Heart left ventricle (tissue), 16 donors: ENCODE measurements at places on chromosomes 1 and 21.

- H3K27ac ChIP-seq, result no peak overlapping the region
- H3K4me3 ChIP-seq, result no peak overlapping the region
- DNase-seq, result no peak
- H3K27me3 ChIP-seq, result no peaks in the 10 kb centered on the region
Observed at GRCh38 chr1:92951141-92951582, 10.1 kb downstream of the DIPK1A start.

GRCh38 chr1:45802343-45803298 lies 791 bp upstream of the MAST2 start:
- H3K36me3 ChIP-seq, result no peaks in the 10 kb centered on the region
- H3K27ac ChIP-seq, result peak overlapping the region; percentile 79
- H3K27me3 ChIP-seq, result no peaks in the 10 kb centered on the region
- peak; percentile 69 for DNase-seq
- peak overlapping the region; percentile 67 for H3K4me3 ChIP-seq
- peaks cover 10% of the 10 kb centered on the region for H3K4me1 ChIP-seq

DNA sequence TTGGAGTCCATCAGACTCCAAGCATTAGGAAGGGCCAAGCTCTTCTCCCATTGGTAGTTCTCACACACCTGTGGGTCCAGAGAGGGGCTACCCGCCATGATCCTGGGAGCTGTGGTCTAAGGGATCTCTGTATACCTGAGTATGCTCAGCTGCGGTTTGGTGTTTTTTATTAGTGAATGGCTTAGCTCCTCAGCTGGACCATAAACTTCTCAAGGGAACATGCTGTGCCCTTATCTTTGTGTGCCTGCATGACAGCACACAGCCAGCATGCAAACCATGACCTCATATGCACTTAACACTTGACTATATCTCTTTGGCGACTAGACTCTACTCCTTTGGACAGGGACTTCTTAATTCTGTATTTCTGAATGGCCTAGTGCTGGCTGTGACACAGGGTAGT lies 94.5 kb downstream of the CD58 start:
- no peak overlapping the region for H3K4me3 ChIP-seq
- peaks cover 38% of the 10 kb centered on the region for H3K4me1 ChIP-seq
- peak overlapping the region; percentile 93 for H3K27ac ChIP-seq
- no peaks in the 10 kb centered on the region for H3K27me3 ChIP-seq
- peak; percentile 48 for DNase-seq

DNA sequence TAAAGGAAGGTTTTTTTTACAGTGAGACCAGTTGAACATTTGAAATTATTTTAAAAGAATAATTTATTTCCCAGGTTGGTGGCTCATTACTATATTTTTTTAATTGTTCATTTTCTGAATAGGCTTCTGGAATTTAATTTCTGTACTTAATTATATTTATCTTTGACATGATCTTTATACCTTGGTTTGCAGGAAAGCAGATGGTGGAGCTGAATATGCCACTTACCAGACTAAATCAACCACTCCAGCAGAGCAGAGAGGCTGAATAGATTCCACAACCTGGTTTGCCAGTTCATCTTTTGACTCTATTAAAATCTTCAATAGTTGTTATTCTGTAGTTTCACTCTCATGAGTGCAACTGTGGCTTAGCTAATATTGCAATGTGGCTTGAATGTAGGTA lies 41.5 kb downstream of the CD46 start:
- H3K4me1 ChIP-seq, result no peaks in the 10 kb centered on the region
- H3K36me3 ChIP-seq, result no peaks in the 10 kb centered on the region
- no peak overlapping the region for H3K27ac ChIP-seq
- no peak overlapping the region for H3K4me3 ChIP-seq

GRCh38 chr1:25710583-25711347 lies 89.2 kb upstream of the SELENON start:
- H3K27me3 ChIP-seq, result no peaks in the 10 kb centered on the region
- no peak for DNase-seq
- no peaks in the 10 kb centered on the region for H3K36me3 ChIP-seq
- H3K4me3 ChIP-seq, result no peak overlapping the region
- H3K4me1 ChIP-seq, result peaks cover 26% of the 10 kb centered on the region

GRCh38 chr1:65467536-65467935 lies 47.1 kb downstream of the LEPR start:
- no peak for DNase-seq
- no peak overlapping the region for H3K27ac ChIP-seq
- no peaks in the 10 kb centered on the region for H3K36me3 ChIP-seq
- no peaks in the 10 kb centered on the region for H3K27me3 ChIP-seq
- H3K4me3 ChIP-seq, result no peak overlapping the region
